ENCODE measurements at places on chromosomes 5 and 9. TPM values are rescaled to one million over a fixed set of nuclear protein-coding genes. Genes with fewer than 3 reads are reported as not detected.

- DNase-seq: peak; percentile 95
Observed at GRCh38 chr9:6681147-6681956, 35.8 kb upstream of the GLDC start.

DNA sequence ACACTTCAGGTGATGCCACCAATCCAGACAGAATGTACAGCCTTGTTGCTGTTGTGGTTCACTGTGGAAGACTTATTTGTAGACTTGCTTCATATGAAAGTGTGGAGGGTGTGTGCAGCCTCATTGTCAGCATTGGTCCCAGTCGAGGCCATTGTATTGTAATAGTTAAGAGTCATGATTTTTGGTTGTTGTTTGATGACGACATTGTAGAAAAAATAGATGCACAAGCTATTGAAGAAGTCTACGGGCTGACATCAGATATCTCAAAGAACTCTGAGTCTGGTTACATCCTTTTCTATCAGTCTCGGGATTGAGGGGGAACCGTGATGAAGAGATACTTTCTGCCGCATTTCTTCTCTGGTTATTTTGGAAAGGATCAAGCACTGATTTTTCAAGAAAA, 56.4 kb upstream of the TLX3 start:
- no peak for DNase-seq

DNA sequence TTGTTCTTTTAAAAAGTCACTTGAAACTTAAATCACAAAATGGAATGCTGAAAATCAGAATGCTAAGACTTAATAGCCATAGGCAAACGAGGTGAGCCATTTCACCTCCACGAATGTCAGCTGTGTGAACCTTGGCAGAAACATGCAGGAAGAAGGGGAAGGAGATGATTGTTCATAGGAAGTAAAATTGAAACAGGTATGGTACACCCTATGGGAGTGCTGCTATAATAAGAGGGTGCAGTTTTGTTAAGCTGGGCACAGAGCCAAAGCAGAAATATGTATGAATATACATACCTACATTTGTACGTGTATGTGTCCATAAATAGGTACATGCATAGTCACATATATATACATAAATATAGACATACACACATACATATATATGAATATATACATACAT, 51.0 kb upstream of the SPINK5 start:
- no peak for DNase-seq

DNA sequence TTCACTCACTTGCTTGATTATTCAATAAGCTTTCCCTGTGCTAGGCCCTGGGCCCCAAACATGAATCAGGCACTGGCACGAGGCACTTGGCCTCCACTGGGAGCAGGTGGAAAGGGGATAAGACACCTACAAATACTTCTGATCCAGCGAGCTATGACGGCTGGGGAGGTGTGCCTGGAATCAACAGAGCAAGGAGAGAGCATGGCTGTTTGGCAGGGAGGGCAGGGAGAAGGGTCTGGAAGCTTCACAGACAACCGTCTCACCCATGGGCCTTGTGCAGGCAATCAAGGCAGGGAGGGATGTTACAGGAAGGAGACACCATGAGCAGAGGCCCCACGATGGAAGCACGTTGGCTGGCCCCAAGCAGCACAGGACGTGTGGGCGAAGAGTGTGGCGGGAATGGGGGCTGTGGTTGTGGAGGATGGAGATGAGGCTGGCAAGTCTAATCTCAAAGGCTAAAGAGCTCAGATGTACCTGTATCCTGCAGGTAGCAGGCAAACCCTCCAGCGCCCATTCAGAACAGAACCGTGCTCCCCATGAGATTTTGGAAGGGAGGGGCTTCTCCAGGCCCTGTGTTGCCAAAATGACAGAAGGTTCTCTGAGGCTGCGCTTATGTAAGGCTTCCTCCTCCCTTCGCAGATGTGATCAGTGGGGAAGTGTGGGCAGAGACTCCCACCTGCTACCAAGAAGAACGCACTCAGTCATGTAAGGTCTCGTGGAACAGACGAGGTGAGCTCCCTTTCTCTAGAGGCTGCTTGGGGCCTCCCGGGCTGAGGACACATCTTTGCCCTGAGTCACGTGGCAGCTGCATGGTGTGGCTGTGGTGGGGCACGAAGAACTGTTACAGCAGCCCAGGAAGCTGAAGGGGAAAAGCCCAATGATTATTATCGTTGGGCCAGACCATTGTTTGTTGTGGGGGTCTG, 189.7 kb downstream of the DAB2IP start:
- no peak for DNase-seq

DNA sequence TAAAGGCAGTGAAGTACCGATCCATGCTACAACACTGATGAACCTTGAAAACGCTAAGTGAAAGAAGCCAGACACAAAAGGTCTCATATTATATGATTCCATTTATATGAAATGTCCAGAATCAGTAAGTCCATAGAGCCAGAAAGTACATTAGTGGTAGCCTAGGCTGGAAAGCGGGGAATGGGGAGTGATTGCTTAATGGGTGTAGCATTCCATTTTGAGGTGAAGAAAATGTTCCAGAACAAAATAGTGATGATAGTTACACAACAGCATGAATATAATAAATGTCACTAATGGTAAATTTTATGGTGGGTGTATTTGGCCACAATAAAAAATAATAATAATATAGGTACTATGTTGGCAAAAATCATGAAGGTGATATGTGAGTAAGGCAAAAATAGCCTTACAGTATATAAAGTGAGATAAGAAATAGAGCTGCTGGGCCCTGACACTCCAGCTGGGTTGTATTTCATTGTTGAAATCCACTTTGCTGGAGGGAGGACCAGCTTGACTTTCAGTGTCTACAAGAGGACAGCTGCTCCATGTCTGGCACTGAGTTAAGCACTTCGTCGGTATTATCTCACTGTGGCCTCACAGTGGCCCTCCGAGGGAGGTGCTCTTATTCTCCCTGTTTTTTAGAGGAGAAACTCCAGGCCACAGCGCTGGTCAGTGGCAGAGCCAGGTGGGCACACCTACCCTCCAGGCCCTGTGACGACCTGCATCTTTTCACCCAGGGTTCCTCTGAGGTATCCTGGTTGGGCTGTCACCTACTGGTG, 22.4 kb upstream of the ANGPTL2 start:
- DNase-seq: no peak

GRCh38 chr9:121071756-121072421, 2.9 kb upstream of the CNTRL start:
- no peak for DNase-seq

DNA sequence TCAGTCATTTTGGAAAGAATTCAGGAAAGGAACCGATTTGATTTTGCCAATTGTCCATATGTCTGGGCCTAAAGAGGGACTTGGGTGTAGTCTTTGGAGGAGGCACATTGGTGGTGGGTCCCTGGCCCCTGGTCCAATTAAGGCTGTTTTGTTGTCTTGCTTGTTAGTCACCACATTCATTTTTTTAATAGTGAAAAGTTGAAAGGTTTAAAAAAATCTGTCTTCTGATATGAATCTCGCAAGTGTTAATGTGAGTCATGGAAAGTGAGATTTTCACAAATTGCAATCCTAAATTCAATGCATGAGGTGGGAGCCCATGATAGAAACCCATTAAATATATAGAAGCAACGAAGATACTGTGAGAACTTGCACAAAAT, 165.9 kb upstream of the OTULINL start:
- DNase-seq: no peak

- DNase-seq: no peak
Observed at GRCh38 chr9:98808875-98809274, 1.4 kb downstream of the GALNT12 start.

DNA sequence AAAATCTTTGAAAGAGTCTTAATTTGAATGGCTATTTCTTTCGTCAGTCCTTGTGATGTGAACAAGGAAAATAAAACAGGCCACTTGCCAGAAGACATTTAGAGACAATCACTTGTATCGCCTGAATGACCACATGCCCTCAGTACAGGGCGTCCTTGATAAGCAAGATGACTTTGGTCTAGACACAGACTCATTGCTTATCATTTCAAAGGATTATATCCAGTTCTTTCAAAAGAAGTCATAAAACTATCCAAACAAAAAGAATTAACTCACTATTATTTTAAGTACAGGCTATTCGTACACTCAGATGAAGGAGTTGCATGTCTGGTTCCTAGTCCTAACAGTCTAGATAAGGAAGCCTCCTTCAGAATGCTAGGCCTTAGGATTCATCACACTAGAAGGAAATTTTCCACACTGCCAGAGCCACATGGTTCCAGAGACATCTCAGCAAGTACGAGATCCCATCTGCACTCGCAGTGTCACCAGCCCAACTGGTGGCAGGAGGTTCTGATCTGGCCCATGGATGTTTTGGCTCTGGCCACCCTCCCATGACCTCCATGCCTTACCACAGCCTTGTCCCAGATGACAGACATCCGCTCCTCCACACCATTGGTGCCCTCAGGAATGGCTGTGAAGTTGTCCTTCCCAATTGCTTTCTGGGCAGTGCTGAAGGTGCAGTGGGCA, 109.6 kb downstream of the DPYSL3 start:
- DNase-seq: no peak

GRCh38 chr5:116371935-116372334, 202.7 kb downstream of the SEMA6A start:
- DNase-seq: no peak

DNA sequence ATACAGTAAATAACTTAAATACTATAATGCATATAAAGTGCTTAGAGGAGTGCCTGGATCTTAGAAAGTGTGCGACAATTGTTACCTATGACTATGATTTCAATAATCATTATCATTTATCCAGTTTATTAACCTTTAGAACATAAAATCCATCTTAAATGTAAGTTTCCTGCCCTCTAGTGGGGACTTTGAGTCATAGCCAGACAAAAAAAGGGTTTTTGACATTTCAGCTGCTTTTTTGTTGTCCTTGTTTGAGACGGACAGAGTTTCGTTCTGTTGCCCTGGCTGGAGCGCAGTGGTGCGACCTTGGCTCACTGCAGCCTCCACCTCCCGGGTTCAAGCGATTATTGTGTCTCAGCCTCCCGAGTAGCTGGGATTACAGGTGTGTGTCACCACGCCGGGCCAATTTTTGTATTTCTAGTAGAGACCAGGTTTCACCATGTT, 9.7 kb upstream of the C9orf152 start:
- no peak for DNase-seq

The RORB gene
- 0.20 TPM for polyA plus RNA-seq

The PRDM9 gene
- 0.15 TPM for polyA plus RNA-seq

The UNC5A gene
- polyA plus RNA-seq: 0.17 TPM

The SOHLH1 gene
- polyA plus RNA-seq: not detected

The TCERG1 gene
- 184 TPM for polyA plus RNA-seq
